ENCODE measurements at places on chromosomes 6 and 20.

GRCh38 chr6:46746696-46747095, at the start of gene ANKRD66:
Gene ANKRD66, plus strand, starts transcription at chr6:46746933. Its CDS starts 5,016 bp downstream, at chr6:46751949.
- no peak for DNase-seq

DNA sequence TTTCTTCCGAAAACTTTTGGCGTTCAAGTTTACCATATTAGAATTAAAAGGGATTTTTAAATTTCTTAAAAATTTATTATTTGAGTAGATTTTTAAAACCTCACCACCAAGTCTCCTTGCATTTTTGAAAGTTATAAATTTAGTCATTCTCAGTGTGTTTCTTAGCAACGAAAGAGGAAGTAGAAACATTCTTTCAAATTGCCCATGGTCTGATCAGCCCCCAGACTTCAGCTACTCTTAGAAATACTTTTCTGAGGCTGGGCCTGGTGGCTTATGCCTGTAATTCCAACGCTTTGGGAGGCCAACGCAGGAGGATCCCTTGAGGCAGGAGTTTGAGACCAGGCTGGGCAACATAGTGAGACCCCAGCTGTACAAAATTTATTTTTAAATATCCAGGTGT, 15.1 kb upstream of the RTF2 start:
- no peak for DNase-seq

- DNase-seq: no peak
These were observed 197.9 kb upstream of the GRIK2 start for GRCh38 chr6:101195588-101195987.

DNA sequence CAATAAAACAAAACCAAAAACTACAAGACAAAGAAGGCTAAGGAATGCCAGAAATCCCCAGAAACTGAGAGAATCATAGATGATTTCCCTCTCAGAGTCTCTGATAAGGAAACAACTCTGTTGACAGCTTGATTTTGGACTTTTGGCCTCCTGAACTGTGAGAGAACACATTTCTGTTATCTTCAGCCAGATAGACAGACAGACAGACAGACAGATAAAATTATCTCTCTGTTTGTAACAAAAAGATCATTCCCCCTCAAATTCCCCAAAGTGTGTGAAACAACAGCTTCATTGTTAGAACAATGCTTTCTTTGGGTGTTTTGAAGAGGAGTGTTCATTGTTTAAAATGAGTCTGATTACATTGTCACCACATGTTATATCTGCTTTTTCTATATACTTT, 148.2 kb downstream of the BCKDHB start:
- DNase-seq: no peak

GRCh38 chr20:24134284-24134683, 145.7 kb upstream of the GGTLC1 start:
- peak; percentile 27 for DNase-seq

DNA sequence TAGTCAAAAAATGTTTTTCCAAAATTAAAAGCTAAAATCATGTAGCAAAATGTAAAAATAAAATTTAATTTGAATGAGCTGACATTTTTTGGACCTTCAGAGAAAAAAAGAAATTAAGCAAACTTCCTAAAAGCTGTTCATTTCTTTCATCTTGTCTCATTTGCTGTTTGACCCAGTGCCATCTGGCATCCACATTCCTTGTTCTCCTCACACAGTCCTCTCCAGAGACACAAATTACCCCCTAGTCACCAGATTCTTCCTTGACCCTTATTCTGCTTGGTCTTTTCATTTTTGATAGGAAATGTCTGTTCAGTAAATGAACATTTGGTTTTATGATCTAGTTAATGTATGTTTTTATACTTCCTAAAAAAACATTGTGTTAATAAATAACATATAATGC, 55.2 kb downstream of the HDDC2 start:
- DNase-seq: no peak

GRCh38 chr6:138063726-138064125, 43.5 kb downstream of the PERP start:
- DNase-seq: no peak

DNA sequence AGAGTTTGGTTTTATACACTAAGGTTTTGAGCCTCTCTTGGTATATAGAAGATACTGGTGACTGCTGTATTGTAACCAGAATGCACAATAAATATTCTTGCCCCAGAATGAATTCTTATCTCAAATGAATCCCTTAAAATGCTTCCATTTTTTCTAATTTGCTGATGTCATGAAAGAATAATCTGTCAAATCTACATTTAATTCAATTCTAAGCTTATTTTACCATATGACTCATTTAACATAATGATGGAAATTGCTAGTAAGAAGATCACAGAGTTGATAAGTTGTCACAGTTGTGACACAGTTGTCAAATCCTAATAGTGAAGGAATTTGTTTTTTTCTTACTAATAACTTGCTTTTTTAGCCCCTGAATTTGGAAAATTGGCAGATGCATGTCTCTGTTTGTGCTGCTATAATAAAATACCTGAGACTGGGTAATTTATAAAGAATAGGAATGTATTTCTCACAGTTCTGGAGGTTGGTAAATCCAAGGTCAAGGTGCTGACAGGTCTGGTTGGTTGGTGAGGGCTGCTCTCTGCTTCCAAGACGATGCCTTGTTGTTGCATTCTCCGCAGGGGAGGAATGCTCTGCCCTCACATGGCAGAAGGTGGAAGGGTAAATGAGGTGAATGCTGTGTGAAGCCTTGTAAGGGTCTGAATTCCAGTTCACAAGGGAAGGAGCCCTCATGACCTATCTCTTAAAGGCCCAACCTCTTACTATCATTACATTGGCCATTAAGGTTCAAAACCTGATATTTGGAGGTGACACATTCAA, 4.7 kb downstream of the ECT2L start:
- DNase-seq: peak; percentile 43

DNA sequence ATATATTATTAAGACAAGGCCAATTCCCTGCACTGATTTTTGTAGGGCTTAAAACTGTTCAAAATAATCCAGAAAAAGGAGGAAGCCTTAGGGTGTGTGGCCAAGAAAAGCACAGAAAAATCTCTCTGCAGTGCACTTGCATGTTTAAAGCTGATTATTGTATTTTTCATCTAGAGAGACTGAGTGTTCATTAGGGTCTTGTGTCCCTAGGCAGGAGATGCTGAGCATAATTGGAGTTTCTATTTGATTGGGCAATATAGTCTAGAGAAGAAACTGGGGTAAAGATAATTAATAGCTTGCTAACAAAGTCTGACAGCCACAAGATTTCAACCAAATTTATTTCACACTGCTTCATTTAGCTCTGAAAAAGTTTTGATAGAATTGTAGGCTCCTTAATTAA, 2.4 kb downstream of the FLRT3 start:
- no peak for DNase-seq

DNA sequence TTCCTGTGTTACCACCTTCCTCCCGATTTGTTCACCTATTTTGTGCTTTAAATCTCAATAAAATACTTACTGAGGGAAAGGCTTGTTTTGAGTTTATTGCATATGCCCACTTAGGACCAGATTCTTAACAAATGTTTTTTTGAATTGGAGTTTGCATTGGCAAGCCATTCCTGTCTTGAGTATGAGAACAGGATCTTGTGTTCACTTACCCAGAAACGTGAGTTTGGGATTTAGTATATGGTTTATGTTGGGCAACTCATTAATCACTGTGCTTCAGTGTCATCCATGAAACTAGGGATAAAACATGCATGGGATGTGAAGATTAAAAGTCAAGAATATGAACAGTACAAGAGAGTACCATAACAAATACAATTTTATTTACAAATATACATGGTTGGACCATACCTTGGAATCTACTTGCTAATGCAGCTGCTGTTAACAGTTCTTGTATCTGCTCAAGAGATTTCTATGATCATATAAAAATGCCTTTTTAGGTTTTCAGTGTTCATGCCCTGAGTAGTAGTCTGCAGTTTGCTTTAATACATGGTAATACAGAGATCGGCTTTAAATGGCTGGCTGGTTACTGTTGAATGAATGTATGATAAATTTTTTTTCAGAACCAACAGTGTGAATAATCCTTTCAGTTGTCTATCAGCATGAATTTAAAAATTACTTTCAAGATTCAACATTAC, 6.0 kb downstream of the SRSF6 start:
- DNase-seq: no peak

- peak; percentile 49 for DNase-seq
These were observed 1.1 kb upstream of the BEND3 start for GRCh38 chr6:107116328-107116892.

DNA sequence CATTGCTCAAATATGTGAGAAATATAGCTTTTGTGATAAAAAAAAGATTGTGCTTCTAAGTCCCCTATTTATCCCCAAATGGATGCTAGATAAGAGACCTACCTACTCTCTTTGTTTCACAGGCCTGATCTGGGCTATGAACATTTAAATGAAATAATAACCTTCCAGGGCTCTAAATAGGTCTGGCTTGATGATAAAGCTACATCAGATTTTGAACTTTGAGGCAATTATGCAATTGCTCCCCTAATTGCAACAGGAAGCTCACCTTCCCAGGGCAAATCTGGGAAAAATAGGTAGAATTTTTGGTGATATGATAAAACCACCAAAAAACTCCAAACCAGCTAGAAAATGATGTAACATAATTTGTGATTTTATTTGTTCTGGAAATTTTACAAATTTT, 624.5 kb downstream of the PKHD1 start:
- no peak for DNase-seq

DNA sequence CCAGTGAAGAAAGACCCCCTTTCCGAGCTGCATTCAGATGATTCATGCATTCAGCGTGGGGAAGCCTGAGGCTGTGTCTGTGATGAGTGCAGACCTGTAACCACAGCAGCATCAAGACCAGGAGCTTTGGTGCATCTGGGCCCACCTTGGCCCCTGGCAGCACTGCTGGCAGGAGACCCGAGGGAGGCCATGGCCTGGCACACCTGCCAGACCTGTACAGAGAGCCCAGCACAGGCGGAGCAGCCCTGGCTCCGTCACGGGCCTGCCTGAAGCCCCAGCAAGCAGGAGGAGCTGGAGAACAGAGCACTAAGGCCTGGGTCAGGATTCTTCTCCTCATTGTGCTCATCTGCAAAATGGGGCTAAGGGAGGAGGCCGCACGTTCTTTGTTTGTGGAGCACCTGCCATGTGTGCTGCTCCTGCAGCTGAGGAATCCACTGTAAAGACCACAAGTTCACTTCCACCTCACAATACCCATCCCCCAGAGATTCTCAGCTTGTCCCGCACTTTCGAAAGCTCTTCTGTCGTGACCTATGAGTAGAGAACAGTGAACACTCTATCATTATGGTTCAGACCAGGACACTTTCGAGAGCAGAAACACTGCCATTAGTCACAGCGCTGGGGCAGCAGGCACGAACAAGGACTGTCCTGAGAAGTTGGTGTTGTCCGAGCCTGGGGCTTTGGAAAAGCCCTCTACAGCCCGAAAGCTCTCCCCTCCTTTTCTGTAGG, 144.4 kb upstream of the CST7 start:
- no peak for DNase-seq

GRCh38 chr20:20546402-20546801, 166.0 kb downstream of the RALGAPA2 start:
- DNase-seq: no peak

GRCh38 chr20:57800791-57801430, 91.1 kb upstream of the PMEPA1 start:
- DNase-seq: no peak

DNA sequence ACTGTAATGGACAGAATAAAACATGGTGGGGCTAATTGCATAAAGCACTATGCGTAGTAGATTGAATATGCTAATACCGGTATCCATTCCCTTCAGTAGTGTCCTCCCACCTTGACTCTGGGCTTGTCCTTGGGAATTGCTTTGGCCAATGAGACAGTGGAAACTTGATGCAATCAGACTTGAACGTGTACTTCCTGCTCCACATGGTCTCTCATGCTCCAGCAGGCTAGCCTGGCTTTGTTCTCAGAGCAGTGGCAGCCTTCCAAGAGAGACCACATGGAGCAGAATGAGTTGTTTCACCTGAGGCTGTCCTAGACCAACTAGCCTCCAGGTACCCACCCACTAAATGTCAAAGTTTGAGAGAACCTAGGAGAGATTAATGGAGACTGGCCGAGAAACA, 37.0 kb upstream of the BTBD3 start:
- DNase-seq: peak; percentile 37

- DNase-seq: no peak
These were observed 385.6 kb downstream of the CDKAL1 start for GRCh38 chr6:20919677-20920385.

- no peak for DNase-seq
These were observed 2.8 kb upstream of the PLCG1 start for GRCh38 chr20:41134362-41135186.

GRCh38 chr6:50849796-50850180, 31.1 kb downstream of the TFAP2B start:
- DNase-seq: no peak

DNA sequence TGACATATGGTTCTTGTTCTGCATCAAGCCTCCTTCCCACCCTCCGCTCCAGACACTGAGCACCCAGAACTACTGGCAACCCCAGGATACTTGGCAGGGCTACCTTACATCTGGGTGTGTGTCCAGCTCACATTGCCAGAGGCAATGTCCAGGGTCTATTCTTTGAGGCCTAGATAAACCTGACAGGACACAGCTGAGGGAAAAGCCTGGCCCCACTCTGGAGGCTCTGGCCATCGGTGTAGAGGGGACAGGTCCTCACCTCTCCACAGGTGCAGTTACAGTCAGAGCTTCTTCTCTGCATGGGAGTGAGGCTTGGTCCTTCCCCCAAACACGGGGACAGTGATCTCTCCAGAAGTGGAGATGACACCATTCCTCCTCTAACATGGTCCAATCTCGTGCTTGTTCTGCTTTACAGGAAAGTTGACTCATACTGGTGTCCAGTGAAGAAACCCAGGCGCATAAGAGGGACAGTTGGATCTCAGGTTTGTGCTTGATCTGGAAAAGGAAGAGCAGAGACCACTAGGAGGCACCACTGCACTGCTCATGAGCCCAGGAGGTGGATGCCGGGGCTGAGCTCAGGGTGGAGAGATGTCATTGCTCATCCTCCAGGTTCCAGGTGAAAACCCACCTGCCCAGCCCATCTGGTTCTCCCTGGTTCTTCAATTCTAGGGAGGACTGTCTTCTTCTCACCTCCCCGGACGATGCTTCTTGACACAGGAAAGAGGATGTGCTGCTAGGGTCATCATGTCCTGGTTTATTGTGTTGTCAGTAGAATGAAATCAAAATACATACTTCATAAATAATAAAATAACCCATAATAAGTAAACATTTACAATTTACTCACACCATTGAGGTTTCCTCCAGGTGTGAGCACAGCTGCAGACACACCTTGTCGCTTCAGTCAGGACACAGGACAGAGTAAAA, 14.7 kb downstream of the HLA-F start:
- peak; percentile 71 for DNase-seq

DNA sequence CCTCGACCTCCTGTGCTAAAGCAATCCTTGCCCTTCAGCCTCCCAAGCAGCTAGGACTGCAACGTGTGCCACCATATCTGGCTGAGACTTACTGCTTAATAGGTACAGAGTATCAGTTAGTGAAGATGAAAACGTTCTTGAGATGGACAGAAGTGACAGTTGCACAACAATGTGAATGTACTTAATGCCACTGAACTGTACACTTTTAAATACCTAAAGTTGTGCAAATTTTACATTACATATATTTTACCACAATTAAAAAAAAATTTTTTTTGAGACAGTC, 25.9 kb downstream of the NUDT3 start:
- DNase-seq: no peak

- DNase-seq: no peak
These were observed 3.3 kb downstream of the KCNK5 start for GRCh38 chr6:39225946-39226437.

All from iPS-NIHi11 (cell line).